NCI-H226 (cell line): ENCODE measurements at places on chromosomes 1 and 21.
A peak's percentile ranks its signal among the peaks of the same experiment; 100 is the strongest.

DNA sequence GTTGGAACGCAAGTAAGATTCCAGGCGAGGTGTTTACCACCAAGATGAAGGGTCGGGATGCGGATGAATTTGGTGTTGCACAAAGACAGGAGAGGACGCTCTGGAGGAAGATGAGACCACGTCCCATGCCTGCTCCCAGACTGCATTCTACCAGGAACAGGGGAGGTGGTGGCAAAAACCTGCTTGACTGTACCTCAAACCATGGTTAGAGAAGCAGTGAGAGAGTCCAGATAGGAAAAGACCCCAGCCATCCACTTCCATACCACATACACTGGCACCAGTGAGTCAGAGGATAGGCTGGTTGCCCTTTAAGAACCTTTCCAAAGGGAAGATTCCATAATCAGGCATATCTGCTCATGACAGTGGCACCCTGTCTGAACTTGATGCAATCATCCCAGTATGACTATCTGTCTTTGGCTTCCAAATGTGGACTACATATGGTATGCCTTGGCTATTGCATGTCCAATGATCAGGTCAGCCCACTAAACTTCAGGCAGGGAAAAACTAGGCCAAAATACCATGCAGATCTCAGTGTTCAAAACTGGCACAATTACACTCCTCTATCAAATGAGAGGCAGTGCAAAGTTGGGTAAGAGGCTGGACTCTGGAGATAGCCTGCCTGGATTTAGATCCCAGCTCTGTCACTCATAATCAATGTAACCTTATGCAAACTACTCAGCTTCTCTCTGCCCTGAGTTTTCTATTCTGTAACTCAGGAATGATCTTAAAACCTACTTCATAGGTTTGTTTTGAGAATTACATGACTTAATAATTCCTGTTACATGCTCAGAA lies 20.6 kb downstream of the NPR1 start:
- peak; percentile 71 for DNase-seq

DNA sequence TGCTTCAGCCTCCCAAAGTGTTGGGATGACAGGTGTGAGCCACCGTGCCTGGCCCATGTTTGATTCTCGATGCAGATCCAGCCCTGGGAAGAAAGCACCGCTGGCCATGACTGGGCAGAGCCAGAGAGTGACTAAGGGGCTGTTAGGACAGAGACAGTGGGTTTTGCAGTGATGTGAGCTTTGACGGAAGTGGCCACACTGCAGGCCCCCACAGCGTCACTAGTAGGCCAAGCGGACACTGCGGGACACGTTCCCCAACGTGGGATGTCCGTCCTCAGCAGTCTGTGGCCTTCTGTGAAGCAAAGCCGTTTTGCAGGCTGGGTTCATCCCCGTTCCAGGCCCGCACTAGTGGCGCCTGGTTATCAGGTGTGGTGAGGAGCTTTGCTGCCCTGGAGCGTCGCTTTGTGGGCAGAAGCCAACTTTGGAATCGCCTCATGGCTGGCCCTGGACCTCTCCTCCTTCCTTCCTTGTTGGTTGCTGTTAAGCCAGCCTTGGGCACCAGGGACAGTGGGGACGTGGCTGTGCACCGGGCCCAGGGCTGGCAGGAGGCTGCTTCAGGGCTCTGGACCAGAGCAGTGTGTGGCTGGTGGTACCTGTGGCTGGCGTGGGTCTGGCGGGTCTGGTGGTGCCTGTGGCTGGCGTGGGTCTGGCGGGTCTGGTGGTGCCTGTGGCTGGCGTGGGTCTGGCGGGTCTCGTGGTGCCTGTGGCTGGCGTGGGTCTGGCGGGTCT lies 41.2 kb downstream of the SKI start:
- DNase-seq: no peak

GRCh38 chr1:35605867-35606182 lies 32.7 kb downstream of the TFAP2E start:
- DNase-seq: peak; percentile 73

- DNase-seq: no peak
Measured at GRCh38 chr1:51760872-51761271, 117.7 kb downstream of the NRDC start.

DNA sequence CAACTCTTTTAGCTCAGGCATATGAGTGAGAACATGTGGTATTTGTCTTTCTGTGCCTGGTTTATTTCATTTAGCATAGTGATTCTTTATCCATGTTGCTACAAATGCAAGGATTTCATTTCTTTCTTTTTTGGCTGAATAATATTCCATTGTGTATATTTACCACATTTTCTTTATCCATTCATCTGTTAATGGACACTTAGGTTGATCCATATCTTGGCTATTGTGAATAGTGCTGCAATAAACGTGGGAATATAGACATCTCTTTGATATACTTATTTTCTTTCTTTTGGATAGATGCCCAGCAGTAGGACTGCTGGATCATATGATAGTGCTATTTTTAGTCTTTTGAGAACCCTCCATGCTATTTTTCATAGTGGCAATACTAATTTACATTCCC lies 30.8 kb downstream of the ASB17 start:
- no peak for DNase-seq

DNA sequence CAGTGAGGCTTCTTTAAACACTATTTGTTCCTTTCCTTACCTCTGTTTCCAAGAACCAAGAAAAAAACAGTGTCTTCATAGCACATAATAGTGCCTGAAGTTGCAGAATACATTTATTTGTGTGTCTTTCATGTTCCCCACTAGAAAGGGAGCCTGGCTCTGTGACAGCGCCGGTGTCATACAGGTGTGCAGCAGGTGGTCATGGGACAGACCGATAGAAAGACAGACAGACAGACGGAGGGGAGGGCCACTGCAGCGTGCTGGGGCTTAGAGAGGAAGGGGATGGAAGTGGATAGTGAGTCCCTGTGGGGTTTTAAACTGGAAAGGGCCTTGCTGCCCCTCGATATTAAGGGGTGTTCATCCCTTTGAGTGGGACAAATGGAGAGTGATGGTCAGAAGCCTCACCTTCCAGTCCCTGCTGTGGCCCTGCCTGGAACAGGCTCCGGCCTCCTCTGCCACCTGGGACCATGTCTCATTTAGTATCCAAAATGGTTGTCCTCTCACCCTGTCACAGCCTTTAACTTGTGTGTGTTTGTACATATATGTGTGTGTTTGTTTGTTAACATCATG lies 152.9 kb downstream of the PGBD5 start:
- no peak for DNase-seq

DNA sequence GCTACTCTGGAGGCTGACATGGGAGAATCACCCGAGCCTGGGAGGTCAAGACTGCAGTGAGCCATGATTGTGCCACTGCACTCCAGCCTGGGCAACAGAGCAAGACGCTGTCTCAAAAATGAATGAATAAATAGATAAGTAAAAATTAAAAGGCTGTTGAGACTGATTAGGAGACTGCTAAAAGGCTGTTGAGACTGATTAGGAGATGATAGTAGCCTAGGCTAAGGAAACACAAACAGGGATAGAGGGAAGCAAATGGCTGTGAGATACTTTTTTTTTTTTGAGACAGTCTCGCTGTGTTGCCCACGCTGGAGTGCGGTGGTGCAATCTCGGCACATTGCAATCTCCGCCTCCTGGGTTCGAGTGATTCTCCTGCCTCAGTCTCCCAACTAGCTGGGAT lies 28.4 kb downstream of the PRPF38A start:
- DNase-seq: no peak

DNA sequence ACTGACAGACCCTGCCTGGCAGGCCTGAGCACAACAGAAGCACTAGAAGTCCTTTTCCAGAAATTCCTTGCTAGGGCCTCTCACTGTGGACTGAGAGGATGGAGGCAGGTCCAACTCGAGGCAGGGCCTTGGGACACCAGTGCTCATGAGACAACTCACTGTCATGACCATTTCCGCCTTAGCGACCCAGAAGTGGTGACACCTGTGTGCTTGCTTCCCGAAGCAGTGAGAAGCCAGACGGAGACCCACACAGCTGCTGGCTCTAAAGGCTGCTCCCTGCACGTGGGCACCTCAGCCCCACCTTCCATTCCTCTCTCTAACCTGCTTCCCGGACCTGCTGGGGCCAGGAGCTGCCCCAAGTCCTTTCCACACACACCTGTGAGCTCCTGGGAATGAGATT lies 33.0 kb downstream of the KCNC4 start:
- DNase-seq: no peak

GRCh38 chr21:32463889-32464300 lies 51.4 kb downstream of the EVA1C start:
- DNase-seq: peak; percentile 95

DNA sequence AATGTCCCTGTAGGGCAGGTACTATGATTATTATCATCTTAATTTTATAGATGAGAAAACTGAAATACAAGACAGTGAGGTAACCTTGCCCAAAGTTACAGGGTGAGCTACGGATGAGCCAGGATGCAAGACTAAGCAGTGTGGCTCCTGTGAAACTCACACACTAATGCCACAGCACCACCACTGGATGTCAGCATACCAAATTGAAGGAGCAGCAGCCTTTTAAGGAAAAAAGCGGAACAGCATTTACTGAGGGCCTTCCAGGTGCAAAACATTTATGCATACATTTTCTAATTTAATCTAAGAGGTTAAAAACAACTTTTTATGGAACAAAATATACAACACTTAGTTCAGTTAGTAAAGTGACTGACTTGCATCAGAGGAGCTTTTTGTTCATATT lies 41.7 kb downstream of the SEC16B start:
- peak; percentile 33 for DNase-seq

DNA sequence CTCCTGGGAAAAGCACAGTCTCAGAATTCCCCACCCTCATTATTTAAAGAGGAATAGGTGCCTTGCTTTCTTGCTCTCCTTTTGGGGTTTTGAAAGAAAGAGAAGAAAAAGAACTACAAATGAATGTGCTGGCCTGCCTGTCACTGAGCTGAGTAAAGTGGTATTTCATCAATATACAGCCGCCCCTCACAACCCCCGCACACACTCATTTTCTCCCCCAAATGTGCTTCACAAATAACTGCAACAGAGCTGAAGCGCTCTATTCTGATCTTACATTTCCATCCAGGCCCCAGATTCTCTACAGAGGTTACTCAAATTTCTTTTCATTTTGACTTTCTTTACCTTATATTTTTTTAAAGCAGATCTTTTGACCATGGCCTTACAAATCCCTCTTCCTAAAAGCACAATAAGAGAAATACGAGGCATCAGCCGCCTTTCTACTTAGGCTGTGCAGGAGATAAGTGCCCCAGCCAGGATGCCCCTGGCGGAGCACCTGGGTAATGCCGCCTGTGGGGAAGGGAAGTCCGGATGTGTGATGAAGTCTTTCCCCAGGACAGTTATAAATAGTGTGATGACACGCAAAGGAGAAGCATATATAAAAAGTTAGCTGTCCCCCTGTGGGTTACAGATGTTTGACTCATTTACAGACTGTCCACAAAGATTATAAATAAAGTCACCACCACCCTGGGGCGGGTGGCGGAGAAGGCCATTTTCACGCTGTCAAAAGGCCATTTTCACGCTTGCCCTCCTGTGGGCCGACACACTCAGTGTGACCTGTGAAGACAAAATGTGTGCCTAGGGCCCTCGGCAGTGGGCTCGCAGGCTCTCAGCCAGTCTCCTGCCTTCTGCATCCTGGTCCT lies 6.5 kb downstream of the KCNN3 start:
- no peak for DNase-seq

DNA sequence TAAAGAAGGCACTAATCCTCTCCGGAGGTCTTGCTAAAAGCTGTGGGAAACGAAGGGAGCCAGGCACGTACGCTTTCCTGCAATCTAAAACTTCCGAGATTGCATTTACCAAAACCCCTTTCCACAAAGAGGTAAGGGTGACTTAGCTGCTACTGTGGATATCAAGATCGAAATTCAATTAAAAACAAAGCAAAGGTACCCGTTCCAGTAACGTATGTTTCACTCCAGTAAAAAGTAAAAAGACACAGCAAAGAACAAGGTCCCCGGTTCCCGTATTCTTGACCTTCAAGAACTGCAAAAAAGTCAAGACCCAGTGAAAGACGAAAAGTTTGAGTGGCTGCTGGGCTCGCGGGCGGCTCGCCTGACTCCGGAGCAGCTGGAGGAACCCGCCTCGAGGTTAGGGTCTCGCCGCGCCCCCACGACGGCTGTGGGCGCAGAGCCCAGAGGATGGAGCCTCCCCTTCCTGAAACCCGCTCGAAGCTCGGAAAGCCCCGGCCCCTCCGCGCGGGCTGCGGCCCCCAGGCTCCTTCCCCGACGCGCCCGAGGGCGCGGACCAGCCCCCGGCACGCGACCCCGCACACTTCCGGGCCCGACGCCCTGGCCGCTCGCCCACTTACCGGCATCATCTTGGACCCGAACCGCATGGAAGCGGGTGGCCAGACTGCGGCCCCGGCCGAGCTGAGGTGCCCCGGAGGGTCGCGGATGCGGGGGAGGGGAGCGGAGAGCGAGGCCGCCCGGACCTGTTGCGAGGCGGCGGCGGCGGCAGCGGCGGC lies 524 bp downstream of the TP53BP2 start:
- DNase-seq: no peak

DNA sequence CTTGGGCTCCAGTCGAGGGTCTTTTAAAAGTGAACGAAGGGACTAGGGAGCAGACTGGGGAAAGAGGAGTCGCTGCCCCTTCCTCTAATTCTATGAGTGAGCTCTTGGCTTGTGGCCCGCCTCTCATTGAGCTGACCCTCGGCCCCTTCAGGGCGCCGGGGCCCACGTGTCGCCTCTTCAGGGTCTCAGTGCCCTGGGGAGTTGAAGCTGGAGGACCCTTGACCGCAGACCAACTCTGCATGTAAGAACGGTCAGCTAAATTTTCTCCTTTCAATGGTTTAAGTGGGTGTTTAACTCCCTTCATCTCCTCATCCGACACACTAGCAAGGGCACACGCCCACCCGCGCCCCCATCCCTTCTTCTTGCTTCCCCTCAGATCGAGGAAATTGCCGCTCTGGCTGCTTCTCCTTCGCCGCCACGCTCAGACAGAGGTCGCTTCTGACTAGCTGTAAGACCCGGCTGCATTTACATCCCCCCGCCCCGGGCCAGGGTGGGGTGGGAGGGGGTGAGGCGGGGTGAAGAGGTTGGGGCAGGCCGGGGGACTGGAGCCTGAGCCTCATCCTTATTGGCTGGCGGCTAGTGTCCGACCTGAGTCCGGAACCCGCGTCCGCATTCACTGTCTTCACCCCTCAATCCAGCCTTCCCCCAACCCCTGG lies 10.9 kb downstream of the NR5A2 start:
- DNase-seq: no peak

DNA sequence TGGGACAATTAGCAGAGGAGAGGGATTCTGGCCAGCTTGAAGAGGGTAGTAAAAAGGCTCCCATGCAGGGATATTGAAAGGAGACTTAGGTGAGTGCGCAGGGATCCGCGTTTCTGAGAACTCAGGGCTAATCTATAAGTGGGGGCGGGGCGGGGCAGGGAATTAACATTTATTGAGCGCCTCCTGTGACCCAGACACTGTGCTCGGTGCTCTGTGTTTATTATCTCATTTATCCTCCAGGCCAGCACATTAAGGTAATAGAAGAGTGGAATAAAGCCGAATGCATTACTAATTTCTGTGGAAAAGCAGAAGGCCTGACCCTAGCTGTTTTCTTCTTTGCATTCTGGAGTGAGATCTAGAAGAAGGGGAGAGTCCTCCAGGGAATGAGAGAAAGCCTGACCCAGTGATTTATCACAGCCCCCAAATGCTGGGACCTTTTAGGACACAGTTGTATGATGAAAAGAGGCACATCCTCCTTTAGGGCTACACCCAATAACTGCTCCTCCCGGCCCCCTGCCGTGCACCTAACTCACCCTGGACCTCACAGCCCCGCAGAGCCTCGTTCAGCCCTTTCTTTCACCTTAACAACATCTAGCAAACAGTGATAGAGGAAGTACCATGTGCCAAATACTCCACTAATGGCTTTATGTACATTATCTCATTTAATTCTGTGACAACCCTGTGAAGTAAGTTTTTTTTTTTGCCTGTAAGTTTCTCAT lies 317.6 kb downstream of the PBX1 start:
- DNase-seq: no peak
